ENCODE measurements at places on chromosomes 7 and 10. TPM values are rescaled to one million over a fixed set of nuclear protein-coding genes. Genes with fewer than 3 reads are reported as not detected.

WDR11 gene
- total RNA-seq = 29.4 TPM

IDI1 gene
- 109 TPM for total RNA-seq

CPA1 gene
- total RNA-seq = not detected

AMPH gene
- 2.8 TPM for total RNA-seq

MPP7 gene
- total RNA-seq = 1.3 TPM

UFSP1 gene
- 3.5 TPM for total RNA-seq

IL2RA gene
- total RNA-seq = not detected

PLXDC2 gene
- total RNA-seq = 11.2 TPM

ZKSCAN5 gene
- total RNA-seq = 12.1 TPM

GPR26 gene
- total RNA-seq = not detected

IFIT1B gene
- under 0.01 TPM for total RNA-seq

GJD4 gene
- total RNA-seq = not detected

MSMB gene
- total RNA-seq = not detected

SYT15B gene
- 0.24 TPM for total RNA-seq

All from epithelial cell of alveolus of lung (primary cell).